ENCODE measurements at places on chromosomes 5 and 9.

GRCh38 chr9:125888211-125888610 lies 141.0 kb downstream of the PBX3 start:
- DNase-seq, result no peak

DNA sequence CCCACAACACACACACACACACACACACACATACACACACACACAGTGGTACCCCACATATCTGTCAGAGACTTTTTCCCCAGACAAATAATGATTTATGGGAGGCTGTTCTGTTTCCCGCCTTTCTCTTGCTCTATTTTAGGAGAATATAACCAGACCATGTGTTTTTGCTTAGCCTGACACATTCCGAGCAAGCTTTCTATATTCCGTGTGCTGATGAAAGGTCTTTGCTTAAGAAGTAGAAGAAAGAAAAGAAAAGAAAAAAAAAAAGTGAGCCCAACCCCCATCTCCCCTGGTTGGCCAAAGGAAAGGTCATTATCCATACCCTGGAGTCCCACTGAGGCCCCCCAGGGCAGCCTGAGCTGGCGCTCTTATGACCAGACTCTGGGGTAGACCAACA lies 338.6 kb downstream of the SLIT3 start:
- no peak for DNase-seq

GRCh38 chr5:138824924-138825863 lies 49.9 kb downstream of the LRRTM2 start:
- DNase-seq, result peak; percentile 21

- DNase-seq, result peak; percentile 12
These were observed 176.9 kb downstream of the RAB3C start for GRCh38 chr5:58759745-58760144.

DNA sequence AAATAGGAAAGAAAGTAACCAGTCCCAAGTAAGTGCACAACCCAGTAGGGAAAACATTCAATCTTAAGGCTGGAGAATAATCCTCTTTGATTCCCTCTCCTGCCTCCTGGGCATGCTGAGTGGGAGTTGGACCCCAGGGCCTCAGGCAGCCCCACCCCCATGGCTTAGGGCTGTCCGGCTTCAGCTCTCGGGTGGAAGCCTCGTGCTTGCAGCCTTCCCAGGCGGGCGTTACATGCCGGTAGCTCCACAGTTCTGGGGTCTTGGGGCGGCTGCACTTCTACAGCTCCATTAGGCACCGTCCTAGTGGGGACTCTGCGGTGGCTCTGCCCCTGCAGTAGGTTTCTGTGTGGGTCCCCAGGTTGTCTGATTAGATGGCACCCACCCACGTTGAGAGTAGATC lies 10.1 kb downstream of the GLIPR2 start:
- no peak for DNase-seq

DNA sequence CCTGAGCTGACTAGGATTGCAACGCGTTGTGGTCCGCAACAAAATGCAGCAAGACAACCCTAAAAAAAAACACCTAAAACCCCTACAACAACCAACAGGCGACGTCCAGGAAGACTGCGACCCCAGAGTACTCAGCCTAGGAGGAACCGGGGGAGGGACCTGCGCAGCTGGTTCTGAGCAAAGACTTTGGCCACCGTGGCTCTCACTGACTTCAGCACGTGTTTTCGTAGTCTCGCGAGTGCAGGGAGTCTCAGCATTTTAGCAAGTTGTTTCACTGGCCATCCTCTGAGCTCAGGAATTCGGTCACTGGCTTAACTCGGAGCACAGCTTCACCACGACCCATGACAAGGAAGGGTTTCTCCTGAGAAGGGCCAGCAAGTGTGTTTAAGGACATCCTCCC lies 8.6 kb upstream of the ZDHHC11 start:
- DNase-seq, result no peak

DNA sequence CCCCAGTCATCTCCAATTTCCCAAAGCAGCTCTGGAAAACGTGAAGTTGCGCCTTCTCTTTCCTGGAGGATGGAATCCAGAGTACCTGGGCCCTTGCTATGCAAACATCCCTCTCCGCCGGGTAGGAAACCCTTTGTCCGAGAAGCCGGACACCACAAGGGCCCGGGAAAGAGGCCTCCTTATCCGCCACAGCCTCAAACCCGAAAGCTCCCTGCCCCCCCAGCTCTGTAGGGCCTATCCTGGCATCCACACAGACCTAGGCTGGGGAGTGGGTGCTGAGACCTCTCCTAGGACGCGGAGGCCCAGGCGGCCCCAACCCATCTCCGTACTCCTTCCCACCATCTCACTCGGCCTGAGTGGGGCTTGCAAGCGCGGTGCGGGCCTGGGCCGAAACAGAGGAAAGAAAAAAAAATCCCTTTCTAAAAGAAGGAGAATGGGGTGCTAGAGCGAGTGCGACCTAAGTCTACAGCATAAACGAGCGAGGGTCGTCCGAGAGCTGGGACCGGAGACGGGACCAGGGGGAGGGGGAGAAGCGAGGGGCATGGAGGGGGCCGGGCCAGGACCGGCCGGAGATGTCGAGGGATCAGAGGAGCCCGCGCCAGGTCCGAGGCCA lies 624 bp downstream of the FBXW11 start:
- no peak for DNase-seq

All from midbrain (tissue), 1 donor.